Osteoblast (primary cell): ENCODE measurements at places on chromosomes 11 and 22. TPM values are rescaled to one million over a fixed set of nuclear protein-coding genes. Genes with fewer than 3 reads are reported as not detected.

GRCh38 chr11:57804466-57804865, 42.9 kb downstream of the CTNND1 start:
- DNase-seq = no peak

GRCh38 chr22:43731988-43732387, 80.1 kb downstream of the EFCAB6 start:
- DNase-seq = no peak

OR8G1 gene
- total RNA-seq = not detected in 2 replicates

BBOX1 gene
- total RNA-seq = under 0.01 and 0.36 TPM in 2 replicates
